Left colon (tissue), 2 donors: ENCODE measurements at places on chromosomes 6 and 20. TPM values are rescaled to one million over a fixed set of nuclear protein-coding genes. Genes with fewer than 3 reads are reported as not detected.

DNA sequence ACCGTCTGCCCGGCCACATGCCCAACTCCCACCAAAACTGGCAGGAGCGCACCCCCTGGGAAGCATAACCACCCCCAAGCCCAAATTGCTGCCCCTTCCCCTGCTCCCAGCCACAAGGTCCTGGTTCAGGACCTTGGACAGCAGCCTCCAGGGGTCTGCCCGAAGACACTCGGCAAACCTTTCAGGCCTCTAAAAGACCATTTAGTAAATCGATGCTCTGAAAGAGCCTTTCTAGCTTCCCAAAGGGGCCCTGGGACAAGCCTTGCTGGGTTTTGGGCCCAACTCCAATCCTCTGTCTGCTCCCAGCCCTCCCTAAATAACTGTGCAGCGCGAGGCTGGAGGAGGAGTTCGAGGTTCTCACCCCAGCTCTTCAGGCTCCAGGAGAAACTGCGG, 30.5 kb downstream of the GRM4 start:
- DNase-seq: no peak

Gene ADGRF5
- total RNA-seq: 3.8 TPM

- DNase-seq: no peak
These were observed 117.2 kb downstream of the LCA5 start for GRCh38 chr6:79420054-79420453.

DNA sequence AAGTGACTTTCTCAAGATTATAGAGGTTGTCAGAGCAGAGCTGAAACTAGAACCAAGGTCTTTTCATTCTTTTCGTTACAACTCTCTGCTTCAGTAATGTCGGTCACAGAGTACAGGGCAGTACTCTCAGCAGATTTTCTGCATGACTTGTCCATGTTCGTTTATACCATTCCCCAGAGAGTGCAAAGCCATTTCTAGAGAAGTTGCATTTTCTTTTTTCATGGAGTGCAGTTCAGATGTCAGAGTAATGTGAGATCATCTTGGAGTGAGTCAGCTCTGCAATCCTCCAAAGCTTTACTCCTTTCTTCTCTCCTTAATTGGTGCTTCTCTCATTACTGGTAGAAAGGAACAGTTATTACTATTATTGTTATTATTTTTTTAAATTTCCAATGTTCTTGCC, 115.6 kb upstream of the B3GAT2 start:
- DNase-seq: no peak

Gene SMOC2
- 18.9 TPM for total RNA-seq

Gene MYBL2
- total RNA-seq: 11.7 TPM

DNA sequence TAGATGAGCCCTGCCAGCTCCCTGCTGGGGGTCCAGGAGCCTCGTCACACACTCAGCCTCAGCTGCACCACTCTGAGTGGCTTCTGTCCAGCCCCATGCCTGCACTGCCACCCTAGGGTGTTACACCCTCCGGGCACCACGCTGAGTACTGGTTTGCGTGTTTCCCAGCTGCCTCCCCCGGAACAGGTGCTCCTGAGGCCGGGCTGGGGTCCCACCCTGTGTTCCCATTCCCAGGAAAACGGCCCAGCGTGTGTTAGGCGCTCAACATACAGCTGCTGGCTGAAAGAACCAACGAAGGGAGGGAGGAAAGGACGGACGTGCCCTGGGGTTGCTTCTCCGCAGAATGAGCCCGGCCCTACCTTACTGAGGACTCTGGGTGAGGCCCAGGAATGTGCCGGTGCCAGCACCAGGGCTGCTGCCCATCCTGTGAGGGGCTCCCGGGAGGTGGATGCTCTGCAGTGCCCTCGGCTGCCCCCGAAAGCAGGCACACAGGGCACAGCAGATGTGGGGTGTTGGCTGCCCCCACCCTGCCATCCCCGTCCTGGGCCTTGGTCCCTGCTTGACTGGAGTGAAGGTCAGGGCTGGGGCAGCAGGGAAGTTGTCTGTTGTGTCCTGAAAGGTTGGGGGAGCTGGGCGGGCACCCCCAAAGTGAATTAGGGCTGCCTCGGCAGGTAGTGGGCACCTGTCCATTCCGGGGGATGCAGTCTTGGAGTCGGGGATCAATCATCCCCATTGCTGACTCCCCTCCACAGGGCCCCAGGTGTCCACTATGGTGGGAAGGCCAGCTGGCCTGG, 16.3 kb downstream of the LAMA5 start:
- DNase-seq: no peak
